ENCODE measurements at places on chromosomes 1 and 21.

DNA sequence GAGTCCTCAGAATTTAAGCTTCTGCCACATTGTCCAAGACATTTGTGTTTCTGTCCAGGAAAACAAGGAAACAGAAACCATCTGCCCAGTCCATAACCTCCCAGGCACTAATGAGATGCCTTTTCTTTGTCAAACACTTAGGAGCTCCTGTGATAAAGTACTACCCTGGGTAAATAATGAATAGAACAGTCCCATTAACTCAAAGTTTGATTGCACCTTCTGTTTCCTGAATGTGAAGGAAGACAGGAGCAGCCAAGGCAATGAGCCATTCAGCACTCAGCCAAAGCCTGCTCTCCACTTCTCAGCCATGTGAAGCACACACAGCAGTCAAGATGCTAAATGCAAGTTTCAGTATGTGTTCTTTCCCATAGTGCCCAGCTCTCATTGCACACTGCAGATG is 199.8 kb downstream of the SEC16B start:
- no peak for DNase-seq

- DNase-seq, result no peak
Observed at GRCh38 chr1:228867951-228868730, 132.9 kb downstream of the RHOU start.

- DNase-seq, result no peak
Observed at GRCh38 chr1:203704120-203704519, 60.9 kb upstream of the LAX1 start.

DNA sequence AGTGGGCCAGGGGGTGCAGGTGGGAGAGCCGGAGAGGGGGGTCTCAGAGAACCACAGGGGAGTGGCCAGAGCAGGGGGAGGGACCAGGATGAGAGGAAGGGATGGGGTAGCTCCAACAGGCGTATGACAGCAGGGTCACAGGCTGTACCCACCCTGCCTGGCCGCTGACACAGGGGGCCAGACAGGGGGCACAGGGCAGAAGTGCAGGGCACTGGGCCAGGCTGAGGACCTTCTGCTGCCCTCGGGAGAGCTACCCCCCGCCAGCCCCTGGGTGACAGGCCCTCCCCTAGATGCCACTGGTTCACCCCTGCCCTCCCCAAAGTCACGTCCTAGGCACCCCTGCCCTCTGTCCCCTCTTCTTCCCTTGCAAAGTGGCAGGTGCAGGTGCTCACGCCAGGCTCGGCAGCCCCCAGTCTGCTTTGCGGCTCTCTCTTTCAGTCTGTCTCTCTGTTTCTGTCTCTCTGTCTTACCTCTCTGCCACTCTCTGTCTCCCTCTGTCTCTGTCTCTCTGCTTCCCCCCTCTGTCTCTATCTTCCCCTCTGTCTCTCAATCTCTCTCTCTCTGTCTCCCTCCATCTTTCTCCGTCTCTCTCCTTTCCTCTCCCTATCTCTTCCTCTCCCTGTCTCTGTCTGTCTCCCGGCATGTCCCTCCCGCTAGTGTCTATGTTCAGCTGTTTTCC is 48.5 kb downstream of the WNT9A start:
- DNase-seq, result no peak

- no peak for DNase-seq
Observed at GRCh38 chr1:32507021-32507420, 32.2 kb upstream of the ZBTB8A start.

DNA sequence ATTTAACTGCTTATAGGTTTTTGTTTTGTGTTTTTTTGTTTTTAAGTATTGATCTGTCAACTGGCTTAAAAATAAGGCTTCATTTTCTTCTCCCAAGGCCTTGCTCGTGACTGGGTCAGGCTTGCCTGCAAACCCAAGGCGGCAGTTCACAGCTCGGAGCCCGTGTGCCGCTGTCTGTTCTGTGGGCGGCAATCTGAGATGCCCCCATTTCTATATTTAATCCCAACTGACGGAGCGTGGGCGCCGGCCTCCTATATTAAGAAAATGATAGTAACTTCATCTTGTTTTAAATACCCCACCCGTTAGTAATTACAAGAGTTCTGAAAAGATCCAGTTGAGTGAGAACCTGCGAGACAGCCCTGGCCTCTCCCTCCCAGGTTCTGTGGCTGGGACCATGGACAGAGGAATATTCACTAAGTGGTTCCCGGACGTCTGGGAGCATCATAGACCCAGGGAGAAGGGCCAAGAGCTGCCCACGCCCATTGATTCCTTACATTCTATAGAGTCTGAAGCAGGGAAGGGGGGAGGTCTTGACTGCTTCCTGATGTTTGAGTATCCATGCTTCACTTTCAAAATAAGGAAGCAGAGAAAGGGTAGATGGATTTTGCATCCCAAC is 42.6 kb upstream of the GPR153 start:
- no peak for DNase-seq

- DNase-seq, result no peak
Observed at GRCh38 chr1:246827396-246827795, 103.2 kb downstream of the SCCPDH start.

DNA sequence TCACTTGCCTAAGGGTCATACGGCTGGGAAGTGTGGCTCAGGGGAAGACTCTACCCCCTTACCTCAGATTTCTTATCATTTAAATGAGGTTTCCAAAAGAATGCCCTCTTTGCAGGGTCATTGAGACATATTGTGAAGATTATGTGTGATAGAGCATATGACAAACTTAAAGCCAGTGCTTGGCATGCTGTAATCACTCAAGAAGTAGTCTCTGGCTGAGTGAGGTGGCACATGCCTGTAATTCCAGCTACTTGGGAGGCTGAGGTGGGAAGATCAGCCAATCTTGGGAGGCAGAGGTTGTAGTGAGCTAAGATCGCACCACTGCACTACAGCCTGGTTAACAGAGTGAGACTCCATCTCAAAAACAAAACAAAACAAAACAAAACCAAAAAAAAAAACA is 7.5 kb upstream of the LDLRAD2 start:
- DNase-seq, result no peak

GRCh38 chr1:93671099-93671621 is 10.5 kb downstream of the BCAR3 start:
- no peak for DNase-seq

DNA sequence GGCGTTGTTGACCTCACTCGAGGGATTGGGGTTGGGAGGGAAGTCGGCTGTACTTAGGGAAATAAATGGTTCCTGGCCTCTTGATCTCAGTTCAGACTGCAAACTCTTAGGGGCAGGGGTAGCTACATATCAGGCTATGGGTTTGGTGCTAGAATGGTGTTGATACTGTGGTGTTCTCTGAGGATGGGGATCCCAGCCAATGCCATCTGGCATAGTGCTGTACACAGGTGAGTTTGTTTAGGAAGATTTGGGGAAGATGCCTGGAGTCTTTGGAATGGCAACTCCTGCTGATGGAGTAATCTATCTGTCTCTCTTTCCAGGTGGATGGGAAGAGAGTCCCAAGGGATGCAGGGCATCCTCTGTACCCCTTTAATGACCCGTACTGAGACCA is 14.3 kb upstream of the NASP start:
- DNase-seq, result no peak

GRCh38 chr1:192807211-192808162 is 1.4 kb upstream of the RGS2 start:
- no peak for DNase-seq

DNA sequence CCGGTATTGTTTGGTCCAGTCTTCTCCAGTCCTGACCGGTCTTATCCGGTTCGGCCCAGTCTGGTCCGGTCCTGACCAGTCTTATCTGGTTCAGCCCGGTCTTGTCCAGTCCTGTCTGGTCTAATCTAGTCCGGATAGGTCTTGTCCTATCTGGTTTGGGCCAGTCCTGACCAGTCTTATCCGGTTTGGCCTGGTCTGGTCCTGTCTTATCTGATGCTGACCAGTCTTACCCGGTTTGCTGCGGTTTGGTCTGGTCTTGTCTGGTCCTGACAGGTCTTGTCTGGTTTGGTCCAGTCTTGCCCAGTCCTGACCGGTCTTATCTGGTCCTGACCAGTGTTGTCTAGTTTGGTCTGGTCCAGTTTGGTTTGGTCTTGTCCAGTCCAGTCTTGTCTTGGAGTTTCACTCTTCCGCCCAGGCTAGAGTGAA is 30.1 kb downstream of the DHX9 start:
- no peak for DNase-seq

DNA sequence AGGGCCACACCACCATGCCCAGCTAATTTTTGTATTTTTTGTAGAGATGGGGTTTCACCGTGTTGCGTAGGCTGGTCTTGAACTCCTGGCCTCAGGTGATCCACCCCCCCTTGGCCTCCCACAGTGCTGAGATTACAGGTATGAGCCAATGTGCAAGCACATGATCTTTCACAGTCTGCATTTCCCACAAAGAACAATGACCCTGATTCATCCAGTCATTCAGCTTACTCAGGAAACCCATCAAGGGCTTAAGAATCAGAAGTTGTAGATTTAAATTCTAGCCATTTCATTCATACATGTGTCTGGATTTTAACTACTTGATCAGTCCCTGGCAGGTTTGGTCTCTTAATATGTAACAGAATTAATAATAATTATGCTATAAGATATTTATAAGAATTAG is 2065.7 kb downstream of the MRPL39 start:
- DNase-seq, result no peak

GRCh38 chr1:16092097-16092922 is 18.9 kb upstream of the FAM131C start:
- DNase-seq, result no peak

GRCh38 chr1:3003941-3004270 is 17.4 kb upstream of the ACTRT2 start:
- no peak for DNase-seq

- DNase-seq, result no peak
Observed at GRCh38 chr1:243323491-243323890, 67.7 kb downstream of the SDCCAG8 start.

DNA sequence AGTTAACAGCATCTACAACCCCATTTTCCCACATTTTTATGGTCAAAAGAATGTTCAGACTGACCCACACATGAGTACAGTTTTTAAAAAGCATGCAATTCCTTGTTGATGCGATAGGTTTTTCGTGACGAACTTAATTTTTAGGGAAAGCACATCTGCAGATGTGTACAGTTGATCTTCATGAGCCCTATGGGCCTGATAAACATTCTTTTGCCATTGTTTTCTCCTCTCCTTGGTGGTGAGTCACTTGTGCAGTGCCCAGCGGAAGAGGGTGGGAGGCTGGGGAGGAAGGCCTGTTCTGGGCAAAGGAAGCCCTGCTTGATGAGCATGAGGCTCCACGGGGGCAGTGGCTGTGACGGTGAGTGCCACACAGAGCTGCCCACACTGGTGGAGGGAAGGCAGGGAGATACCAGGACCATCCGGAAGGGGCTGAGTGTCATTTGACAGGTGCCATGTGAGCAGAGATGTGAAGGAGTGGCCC is 5.3 kb downstream of the ARF1 start:
- DNase-seq, result no peak

DNA sequence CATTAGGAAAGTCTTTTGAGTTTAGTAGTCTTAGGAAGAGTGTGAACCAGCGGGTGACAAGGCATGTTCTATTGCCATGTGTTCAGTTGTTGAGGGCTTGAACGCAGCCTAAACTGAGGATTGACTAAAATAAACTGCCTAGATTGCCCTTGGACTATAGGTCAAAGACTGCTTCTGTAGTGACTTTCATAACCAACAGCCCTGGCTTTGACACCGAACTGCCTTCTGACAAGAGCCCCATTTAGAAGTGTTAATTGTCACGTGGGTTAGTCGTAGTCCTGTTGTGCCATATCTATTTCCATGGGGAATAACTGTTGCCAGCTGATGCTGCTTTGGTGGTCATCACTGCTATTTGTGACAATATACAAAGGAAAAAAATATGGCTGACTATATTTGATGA is 90.4 kb downstream of the TGFB2 start:
- DNase-seq, result no peak

- no peak for DNase-seq
Observed at GRCh38 chr1:211601982-211602670, 23.2 kb upstream of the SLC30A1 start.

- DNase-seq, result no peak
Observed at GRCh38 chr1:197024460-197024859, 42.6 kb downstream of the F13B start.

DNA sequence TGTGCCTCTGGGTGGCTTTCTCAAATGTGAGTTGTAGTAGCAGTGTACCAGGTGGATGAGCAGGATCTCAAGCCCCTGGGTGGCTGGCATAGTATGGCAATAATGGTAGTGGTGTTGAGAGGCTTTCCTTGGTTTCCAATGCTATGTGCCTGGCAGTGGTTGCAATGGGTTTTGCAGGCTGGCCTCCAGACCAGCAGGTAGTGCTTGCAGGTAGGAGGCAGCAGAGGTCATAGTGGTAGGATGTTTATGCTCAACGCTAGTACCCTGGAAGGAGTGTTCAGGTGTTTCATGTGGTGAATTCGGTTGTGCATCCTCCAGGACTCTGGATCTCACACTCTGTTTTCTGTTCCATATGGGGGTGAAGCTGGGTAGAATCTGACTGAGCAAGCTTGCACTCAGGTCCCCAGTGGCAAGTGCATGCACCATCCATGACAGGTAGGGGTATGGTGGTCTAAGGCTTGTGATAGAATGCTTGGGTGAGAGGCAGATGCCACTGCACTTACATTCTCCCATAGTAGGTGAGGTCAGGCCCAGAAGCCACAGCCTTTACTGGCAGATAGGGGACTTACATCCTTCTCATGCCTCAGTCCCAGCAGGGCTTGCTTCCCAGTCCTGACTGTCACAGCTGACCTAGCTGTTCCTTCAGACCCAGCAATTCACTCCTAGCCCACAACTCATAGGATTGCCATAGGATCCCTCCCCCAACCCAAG is 410.5 kb upstream of the LRRC7 start:
- no peak for DNase-seq

DNA sequence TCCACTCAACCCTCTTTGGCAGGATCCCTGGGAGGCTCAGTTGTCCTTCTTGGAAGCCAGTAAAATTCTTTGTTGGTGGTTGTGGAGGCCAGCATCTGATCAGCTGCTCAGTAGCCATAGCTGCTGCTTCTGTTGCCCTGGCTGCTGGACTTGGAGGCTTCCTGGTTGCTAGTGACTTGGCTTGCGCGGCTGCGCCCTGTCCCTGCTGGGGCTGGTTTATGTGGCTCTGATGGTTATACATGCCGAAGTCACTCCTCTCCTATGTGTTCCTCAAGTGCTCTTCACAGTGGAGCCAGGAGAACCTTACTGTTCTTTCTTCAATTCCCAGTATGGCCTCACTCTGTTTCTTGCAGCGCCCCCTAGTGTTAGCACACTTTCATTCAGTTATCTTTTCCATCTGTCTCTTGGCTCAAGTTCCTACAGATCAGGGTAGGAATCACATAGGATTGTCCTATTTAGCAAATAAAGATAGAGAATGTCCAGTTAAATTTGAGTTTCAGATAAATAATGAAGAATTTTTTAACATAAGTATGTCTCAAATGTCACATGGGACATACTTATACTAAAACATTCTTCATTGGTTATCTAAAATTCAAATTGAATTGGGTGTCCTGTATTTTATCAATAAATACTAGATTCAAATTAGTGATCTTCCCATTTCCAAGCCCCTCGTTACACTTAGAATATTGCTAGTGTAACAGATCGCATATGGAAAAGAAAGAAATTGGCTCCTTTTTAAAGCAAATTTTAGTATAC is 176.5 kb downstream of the TGFB2 start:
- no peak for DNase-seq

- no peak for DNase-seq
Observed at GRCh38 chr21:41011951-41012366, 156.0 kb upstream of the BACE2 start.

GRCh38 chr1:40096646-40096976 is 441 bp downstream of the PPT1 start:
- no peak for DNase-seq

Data from C1 segment of cervical spinal cord (tissue), 14 donors.